ENCODE measurements at places on chromosomes 5 and 9.
A peak's percentile ranks its signal among the peaks of the same experiment; 100 is the strongest.

DNA sequence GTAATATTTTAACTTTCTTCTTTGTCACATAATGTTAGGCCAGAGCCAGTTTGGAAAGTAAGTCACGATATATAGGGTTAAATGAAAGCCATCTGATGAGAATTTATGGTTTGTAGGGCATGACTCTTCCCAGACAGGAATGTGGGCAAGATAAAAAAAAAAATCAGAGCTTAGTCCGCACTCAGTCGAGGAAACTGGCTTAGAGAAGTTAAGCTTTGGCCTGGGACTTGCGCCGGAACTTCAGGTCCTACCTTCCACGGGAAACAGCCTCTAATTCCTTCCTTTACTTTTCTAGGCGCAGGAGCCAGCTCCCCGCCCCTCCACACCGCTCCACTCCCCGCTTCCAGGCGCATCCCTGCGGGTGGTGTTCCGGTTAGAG lies 475 bp downstream of the DDX31 start:
- no peak for DNase-seq

DNA sequence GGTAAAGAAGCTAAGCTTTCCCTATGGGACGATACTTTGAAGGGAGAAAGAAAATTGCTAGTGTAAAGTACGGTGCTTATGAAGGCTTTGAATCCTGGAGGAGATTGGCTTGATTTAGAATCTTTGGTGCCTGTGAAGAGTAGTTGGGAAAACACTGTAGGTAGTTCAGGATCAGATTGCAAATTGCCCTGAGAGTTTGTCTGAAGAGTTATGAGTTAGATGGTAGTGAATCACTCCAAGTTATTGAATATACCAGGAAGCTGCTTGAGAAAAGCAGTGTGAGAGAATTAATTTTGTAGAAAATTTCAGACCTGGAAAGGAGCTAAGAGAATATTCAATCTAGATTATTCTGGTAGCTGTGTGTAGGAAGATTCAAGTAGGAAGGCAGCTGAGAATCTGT lies 11.5 kb downstream of the MAN2A1 start:
- no peak for DNase-seq

GRCh38 chr5:14431534-14431933 lies 150.1 kb upstream of the OTULINL start:
- DNase-seq: no peak

GRCh38 chr5:51279983-51280706 lies 103.1 kb upstream of the ISL1 start:
- no peak for DNase-seq

- no peak for DNase-seq
These were observed 546.0 kb upstream of the RGMB start for GRCh38 chr5:98227489-98227888.

DNA sequence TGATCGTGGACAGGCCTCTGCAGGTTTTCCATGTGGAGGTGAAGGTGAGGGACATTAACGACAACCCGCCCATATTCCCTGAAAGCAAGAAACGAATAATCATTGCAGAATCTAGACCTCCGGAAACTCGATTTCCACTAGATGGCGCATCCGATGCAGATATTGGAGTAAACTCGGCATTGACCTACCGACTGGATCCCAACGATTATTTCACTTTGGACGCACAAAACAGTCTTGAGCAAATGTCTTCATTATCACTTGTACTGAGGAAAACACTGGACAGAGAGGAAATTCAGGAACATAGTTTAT lies 621 bp downstream of the PCDHA13 start:
- no peak for DNase-seq

GRCh38 chr9:129221233-129221632 lies 43.2 kb upstream of the IER5L start:
- no peak for DNase-seq

DNA sequence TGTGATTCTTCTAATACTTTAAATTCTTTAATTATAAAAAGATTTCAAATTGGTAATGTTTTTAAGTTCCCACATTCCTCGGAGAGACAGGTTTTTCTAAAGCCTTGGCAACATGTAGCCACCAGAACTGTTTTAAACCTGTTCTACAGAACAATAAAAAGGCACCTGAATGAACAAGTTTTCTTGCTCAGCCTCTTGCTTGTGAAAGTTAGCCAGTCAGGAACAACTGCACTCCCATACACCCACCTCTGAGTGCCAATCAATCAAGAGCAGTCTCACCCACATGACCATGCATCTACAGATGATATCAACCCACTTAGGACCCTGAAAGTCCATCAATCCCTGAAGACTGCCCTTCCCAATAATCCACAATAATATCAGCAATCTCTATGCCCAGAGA lies 62.3 kb downstream of the AP3B1 start:
- no peak for DNase-seq

DNA sequence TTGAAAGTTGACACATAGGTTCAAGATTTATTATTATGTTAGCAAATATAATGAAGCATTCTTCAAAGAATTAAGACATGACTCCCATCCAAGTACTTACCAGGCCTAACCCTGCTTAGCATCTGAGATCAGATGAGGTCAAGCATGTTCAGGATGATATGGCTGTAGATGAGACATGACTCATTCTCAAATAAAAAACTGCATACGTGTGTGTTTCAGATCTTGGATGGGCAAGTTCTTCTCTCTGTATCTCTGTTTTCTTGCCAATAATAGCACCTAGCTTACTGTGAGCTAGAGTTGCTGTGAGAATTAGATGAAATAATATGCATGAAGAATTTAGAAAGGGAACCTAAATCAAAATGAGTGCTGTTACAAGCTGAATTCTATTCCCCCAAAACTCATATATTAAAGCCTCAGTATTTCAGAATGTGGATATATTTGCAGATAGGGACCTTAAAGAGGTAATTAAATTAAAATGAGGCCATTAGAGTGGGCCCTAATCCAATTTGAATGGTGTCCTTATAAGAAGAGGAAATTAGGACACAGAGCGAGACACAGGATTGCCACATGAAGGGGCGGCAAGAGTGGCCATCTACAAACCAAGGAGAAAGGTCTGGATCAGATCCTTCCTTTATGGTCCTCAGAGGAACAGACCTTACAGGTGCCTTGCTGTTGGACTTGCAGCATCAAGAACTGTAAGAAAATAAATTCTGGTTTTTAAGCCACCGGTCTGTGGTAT lies 146.2 kb downstream of the MARCHF11 start:
- DNase-seq: no peak

DNA sequence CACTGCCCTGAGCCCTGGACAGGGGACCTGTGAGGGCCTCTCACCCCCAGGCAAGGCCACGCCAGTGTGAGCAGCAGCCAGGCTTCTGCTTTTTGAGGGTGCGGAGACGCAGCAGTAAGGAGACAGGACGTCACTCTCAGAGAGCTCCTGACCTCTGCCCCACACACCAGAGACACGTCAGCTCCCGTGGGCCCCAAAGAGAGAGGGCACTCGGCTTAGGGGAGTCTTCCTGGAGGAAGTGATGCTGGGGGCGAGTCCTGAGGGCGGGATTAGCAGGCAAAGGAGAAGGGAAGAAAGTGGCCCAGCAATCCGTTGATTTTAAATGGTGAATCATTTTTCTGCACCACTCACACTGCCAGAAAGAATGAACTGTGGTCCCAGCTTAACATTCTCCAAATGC lies 24.0 kb upstream of the SLC9A3 start:
- no peak for DNase-seq

DNA sequence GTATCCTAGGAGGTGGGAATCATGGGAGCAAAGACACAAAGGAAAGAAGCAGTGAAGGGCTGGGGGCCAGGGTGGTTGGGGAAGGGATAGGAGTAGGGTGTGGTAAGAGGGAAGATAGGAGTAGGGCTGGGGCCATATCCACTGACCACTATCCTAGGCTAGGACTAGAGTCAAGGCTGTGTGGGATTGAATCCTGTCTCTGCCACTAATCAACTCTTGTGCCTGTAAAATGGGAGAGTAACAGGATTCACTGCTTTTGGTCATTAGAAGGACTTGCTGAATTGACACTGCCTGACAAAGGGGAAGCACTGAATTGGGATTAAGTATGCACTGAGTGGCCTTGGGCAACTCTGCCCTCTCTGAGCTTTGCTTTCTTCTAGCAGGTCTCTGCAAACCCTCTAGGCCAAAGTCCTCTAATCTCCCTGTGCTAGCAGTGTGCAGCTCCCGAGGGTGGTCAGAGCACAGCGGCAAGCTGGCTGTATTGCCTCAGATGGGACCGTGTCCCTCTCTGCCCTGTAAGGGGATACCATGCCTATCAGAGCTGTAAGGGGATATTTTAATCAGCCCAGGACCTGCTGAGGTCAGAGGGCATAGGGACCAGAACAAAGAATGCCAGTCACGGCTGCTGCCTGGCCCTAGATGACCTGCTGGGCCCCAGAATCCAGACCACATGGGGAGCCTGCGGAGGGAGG lies 12.4 kb upstream of the DAB2IP start:
- DNase-seq: no peak

- DNase-seq: peak; percentile 81
These were observed 73.1 kb downstream of the STK10 start for GRCh38 chr5:172114875-172115422.

- no peak for DNase-seq
These were observed 43.5 kb upstream of the STXBP1 start for GRCh38 chr9:127568618-127568970.

- DNase-seq: no peak
These were observed 14.8 kb upstream of the TMC1 start for GRCh38 chr9:72506615-72507014.

- DNase-seq: no peak
These were observed 38.6 kb downstream of the ELOVL7 start for GRCh38 chr5:60805463-60805862.

DNA sequence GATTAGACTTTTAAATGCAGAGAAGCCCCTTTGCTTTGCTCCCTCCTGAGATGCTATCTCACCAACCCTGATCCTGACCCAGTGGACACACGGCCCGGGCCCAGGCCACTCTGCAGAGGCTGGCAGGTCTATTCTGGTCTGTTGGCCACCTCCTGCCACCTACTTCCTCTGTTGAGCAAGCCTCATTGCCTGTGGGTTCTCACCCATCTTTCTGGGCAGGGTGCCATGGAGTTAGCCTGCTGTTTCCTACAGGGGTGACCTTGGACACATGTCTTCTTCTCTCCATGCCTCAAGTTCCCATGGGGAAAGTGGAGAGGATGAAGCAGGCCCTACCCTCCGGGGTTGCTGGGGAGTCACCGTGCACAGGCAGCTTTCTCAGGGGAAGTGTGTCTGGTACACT lies 266.2 kb upstream of the IRX1 start:
- no peak for DNase-seq

DNA sequence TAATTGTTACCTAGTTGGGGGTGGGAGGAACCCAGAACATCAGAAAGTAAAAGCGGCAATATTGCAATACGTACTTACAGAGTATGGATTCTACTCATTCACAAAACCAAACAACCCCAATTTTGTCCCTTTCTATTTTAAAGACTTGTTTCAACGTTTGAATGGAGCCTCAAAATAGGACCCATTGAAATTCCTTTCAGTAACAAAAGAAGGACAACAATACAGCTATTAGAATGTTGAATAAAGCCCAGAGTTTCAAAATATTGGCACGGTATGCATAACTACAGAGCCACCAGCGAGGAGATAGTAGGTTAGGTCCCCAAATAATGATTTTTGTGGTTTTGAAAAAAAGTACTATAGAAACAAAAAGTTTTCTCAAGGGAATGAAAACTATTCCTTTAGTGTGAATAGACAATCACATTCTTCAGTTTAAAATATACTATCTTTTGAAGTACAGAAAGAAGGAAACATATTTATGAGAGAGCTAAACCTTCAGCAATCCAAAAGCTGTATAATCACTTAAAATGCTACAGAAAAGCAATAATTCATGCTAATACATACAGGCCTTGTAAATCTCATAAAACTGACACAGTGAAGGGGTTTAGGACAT lies 235.5 kb downstream of the RFX3 start:
- no peak for DNase-seq

- no peak for DNase-seq
These were observed 13.6 kb downstream of the SLF1 start for GRCh38 chr5:94632024-94632423.

DNA sequence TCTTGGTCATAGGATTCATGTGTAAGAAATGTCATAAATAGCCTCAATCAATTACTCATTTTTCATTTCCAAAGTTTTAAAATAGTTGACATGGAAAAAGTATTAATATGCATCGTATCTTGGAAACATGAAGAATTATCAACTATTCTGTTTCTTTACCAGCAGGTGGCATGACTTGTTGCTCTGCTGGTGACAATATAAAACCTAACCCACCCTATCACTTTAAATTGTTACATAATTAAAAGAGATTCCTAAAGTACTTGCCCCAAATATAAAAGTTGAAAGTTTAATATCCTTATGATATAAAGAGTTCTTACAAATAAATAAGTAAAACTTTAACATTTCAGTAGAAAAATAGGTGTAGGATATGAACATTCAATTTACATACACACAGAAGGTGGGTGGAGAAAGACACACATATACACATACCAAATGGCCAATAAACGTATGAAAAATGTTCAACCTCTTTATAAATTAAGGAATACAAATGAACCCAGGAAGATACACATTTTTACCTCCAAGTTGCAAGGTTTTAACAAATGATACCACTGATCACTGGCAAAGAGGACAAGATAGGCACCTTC lies 30.6 kb downstream of the MAP1B start:
- no peak for DNase-seq

Data from GM12891 (cell line).